ENCODE measurements at places on chromosomes 11 and 22.

DNA sequence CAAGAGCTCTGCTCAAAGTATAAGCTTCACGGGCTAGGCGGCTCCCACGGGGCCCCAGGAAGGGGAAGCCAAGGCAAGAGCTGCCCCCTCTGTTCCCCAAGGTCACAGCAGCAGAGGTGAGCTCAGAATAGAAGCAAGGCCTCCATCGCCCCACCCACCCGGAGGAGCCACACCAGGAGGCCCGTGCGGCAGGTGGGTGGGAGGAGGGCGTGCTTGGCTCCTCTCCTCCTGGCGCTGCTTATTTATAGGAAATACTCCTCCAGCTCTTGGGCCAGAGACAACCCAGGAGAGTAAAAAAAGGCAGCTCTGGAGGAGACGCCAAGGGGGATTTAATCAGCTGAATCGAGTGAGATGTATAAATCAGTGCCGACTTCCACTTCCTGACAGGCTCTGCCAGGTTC lies 87.8 kb downstream of the FEZ1 start:
- DNase-seq: no peak

DNA sequence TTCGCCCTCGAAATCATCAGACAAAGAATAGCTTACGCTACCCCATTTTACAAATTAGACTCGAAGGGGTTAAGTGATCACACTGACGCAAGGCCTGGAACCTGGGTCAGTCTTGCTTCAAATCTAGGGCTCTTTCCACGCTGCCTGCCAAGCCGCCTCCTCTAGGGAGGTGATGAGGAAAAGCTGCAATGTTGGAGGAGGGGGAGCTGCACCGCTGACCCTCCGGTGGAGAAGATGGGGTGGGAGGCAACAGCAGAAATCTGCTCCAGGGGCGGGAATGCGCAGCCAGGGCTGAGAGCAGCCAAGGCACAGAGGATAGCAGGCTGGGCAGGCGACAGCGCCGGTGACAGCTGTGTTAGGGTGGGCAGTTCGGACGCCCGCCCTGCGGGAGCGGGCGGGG lies 595 bp downstream of the SYVN1 start:
- DNase-seq: no peak

DNA sequence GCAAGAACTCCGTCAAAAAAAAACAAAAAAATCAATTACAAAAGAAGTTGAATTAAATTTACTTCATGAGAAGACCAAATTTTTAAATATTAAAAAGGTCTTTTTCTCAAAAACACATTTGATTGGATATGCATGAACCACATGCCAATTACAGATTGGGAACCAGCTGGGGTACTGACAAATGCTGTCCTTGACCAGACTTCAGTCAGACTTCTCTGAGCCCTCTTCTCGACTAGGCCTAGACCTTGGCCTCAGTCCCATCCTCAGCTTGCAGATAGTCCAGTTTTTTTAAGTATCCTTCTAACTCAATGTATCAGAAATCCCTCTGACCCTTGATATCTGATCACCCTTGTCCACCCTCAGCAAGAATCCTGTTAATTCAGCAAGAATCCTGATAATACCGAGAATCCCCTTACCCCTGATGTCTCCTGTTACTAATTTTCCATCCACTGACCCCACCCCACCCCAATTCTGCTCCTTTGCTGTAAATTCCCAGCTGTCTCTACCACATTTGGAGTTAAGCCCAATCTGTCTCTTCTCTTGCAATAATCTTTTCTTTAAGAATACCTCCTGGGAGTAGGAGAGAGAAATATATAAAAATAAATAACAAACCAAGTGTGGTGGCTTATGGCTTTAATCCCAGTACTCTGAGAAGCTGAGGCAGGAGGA lies 30.9 kb downstream of the OR4D9 start:
- DNase-seq: no peak

- no peak for DNase-seq
Measured at GRCh38 chr11:47989779-47990178, 9.4 kb downstream of the PTPRJ start.

GRCh38 chr11:117877120-117877784 lies 794 bp upstream of the FXYD6 start:
- DNase-seq: no peak

DNA sequence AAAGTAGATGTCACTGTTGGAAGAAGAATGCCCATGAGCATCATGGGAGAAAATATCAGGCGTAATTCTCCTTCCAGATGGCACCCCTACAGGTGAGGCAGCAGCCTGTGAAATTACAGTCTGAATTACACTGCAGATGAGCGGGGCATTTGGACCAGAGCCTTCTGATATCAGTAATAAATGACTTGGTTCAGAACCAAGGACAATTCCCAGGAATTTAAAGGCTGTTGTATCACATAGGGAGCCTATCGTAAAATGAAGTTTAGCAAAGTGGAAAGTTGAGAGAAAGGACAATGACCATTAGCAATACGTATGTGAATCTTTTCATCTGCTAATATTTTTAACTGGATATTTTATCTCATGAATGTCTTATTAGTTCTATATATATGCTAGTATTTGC lies 61.3 kb downstream of the PRMT3 start:
- DNase-seq: no peak

GRCh38 chr22:17884084-17884483 lies 109.8 kb upstream of the BID start:
- DNase-seq: no peak

DNA sequence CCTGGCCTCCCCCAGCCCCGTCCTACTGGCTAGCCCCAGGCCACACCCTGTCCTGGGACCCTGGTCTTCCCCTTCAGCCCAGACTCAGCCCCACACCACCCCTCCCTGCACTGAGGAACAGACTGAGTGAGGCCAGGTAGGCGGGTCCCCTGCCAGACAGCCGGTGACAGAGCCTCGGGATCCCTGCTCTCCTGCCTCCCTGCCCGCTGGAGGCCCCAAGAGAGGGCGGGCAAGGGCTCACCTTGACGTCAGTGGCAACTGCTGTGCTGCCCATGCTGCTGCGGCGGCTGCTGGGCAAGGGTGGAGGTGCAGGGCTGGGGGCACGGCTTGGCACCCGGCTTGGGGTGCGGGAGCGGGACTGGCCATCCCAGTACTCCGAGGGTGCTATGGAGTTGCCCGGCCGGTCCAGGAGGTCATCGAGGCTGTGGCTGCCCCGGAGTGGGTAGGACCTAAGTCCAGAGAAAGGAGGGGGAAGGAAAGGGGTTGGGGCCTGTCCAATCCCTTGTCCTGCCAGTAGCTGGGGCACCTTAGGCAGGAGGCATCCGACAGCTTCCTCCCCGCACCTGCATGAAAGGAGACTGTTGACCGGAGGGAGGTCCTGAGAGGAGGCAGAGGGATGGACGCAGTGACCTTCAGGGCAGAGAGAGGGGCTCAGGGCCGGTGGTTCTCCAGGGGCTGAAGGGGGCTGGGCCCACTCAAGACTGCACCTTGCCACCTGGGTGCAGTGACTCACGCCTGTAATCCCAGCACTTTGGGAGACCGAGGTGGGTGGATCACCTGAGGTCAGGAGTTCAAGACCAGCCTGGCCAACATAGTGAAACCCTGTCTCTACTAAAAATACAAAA lies 2.2 kb upstream of the SLC16A8 start:
- DNase-seq: no peak

DNA sequence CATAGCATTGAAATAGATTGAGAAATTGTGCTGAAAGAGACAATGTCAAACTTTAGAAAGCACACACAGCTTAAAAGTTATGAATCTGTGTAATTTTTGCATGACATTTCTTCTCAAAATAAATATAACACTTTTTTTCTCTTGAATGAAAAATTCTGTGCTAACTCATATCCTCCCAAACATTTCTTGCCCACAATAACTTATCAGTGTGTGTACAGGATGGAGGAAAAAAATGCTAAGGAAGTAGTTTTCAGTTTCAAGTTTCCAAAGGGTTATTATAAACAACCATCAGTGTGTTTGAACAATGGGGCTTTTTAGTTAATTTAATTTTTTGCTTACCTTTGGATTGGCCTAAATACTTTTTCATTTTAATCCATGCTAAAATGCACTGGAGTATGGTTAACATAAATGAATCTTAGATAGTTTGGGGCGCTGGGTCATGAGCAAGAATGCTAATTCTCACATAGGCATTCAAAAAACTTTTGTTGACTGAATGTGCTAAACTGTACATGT lies 82.9 kb upstream of the ARHGAP20 start:
- no peak for DNase-seq

DNA sequence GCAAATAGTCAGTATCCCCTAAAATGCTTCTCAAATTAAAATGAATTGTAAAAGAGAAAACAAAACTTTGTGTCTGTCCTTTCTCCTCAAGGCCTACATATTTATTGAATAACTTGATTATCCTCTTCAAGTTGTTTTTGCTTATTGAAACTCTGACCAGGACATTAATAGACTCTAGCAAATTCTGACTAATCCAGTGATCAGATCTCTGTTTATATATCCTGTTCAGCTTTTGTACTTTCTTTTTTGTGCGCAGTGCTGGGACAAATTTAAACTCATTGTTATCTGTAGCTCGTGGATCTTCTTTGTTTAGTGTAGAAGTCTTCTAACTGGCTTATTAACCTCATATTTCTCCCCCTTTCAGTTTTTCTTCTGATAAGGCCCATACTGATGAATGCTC lies 139.9 kb upstream of the SORL1-AS1 start:
- no peak for DNase-seq

DNA sequence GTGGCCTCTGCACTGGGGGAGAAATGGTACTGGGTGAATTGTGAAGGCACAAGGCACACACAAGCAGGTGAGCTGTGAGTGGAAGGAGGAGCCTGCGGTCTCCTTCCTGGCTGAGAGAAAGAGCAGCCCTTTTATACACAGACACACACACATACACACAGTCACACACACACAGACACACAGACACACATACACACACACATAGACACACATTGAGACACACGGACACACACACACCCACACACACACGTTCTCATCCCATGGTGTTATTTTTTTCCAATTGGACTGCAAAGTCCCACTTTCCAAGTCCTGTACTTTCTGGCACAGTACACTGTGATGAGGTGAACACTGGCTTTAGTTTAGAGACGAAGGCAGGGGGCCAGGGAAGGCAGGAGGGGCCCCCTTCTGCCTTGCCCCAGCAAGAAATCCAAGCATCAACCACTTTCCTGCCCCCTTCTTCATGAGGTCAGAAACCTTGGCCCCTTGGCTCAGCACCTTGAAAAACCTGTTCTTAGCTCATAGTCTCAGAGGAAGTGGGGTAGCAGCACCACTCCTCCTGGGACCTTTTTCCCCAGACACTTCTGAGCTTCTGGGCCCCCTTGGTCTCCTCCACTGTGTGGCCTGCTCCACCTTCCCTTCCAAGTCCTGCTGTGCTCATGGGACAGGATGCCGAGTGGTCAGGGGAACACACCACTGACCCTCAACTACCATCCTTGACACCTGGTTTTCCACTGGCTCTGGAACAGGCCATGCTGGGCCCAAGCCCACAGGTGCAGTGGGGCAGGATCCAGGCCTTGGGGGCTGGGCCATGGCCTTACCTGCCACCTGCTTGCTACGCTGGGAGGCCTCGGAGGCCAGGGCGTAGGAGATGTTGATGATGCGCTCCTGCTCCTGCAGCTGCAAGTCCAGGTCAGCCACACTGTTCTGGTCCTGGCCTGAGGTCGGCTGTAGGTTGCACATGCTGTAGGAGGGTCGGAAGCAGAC lies 43.8 kb downstream of the C11orf58 start:
- DNase-seq: no peak
